ENCODE measurements at places on chromosomes 4 and X.
A peak's percentile ranks its signal among the peaks of the same experiment; 100 is the strongest.

GRCh38 chr4:124806403-124806802, 93.9 kb upstream of the ANKRD50 start:
- peak; percentile 29 for DNase-seq

GRCh38 chr4:30727409-30727808, 7.2 kb downstream of the PCDH7 start:
- no peak for DNase-seq

DNA sequence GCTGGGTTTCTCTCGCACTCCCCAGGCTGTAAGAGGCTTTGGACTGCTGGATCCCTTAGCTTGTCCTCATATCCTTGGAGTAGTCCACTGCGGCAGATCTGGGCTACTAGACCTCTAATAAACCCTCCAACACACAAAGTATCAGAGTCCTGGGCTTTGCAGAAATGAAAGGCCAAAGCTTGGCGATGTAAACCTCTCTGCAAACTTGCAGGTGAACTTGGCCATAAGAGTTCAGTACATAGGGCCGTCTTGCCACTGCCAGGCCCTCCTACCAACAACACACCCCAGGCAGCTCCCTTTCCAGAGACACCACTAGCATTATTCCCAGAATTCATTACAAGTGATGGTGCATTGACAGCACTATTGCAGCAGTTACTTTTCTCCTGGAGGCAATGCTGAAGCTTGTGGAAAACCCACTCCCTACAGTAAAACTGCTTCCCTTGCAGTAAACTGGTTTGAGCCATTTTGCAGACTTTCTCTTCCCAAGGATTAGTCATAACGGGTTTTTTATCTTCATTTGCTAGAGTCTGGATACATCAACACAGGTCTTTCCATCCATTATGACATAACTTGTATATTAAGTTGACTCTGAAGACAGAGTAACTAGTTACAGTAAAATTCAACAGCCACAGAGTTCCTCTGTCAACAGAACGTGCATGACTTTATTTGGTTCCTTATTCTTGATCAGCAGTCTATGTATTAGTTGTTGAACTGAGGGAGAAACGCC, 2.4 kb downstream of the ANKRD50 start:
- DNase-seq, result no peak

- DNase-seq, result no peak
Measured at GRCh38 chr4:139942241-139942640, 211.7 kb downstream of the MAML3 start.

GRCh38 chrX:16601885-16602284, 48.1 kb upstream of the S100G start:
- no peak for DNase-seq

DNA sequence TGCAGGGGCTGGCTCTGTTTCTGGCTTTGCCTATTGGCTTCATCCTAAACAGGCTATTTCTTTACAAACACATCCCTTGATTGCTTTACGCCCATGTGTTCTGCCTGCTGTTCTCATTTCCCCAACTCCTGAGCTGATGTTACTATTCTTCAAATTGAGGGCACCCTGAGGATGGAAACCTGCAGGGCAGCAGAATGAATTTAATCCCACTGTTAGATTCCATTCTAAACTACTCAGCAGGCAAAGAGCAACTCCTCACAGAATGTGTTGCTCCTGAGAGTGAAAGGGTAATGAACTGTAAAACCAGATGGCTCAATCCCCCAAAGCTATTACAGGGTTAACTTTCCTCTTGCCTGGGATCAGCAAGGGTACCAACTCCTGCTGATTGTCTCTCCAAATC, 75.7 kb downstream of the ANKRD50 start:
- DNase-seq, result no peak

- no peak for DNase-seq
Measured at GRCh38 chr4:143763587-143763986, 63.1 kb upstream of the FREM3 start.

DNA sequence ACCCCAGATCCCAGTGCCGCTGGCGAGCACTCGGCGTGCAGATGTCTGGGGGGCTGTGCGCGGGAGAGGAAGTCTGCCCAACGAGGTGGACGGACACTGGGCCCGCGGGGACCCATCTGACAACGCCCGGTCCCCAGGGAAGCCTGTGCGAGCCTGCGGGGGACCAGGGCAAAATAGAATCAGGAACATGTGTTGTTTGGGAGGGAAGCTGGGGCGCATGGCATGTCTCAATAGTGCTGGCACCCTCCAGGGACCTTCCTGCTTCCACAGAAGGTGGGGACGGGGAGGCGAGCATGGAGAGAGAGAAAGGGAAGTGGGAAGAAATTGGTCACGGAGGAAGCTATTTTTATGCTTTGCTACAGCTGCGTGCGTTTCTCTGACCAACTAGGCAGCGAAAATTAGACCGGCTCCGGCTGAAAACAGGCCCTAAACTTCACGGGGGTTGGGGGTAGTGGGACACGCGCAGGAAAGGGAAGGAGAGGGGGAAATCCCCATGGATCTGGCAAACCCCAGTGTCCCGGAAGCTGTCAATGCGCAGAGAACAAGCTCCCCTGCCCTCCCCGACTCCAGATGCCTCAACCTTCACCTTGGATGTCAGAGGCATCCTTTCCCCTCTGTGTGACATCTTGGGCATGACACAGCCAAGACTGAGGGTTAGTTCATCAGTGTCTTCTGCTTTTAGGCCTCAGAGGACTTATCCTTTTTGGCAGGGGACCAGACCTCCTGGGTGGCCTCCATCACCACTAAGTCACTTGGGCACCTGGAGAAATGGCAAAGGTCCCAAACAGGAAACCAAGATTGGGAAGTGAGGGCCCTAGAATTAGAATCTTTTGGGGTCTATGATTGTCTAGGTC, 169.8 kb upstream of the BCOR start:
- no peak for DNase-seq

DNA sequence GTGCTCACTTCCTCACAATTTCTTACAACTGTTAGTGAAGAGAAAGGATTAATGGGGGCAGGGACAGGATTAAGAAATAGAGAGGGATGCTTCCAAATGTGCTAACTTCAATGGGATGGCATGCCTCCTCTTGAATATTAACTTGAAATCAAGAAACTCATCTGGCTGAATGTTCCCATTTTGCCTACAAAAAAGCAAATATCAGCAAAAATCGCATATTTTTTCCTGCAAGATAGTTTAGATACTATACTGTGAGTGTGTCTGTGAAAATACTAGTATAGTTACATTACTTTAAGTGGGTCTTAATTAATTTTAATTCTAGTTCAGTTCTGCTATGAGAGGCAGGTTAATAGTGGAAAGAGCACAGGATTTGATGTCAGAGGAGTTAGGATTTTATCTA, 4.9 kb downstream of the PAICS start:
- DNase-seq, result no peak

- DNase-seq, result no peak
Measured at GRCh38 chrX:12819222-12819621, 28.0 kb downstream of the PRPS2 start.

GRCh38 chrX:16113978-16114565, 9.3 kb upstream of the GRPR start:
- DNase-seq, result no peak

DNA sequence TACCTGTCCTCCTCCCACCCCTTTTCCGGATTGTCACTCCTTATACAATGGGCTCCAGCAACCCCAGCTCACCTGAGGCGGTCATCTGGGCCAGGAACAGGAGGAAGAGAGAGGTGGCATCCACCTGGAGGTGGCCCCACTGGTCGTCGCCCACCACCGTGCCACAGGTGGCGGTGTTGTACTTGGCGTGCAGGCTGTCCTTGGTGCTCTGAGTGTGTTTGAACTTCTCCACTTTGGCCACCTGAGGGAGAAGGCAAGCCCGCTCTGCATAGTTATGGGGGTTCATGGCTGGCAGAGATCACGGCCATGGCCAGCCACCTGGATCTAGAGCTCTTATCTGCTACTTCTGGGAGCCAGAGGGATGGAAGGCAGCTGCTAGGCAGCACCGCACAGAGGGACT, 32.9 kb downstream of the PHKA2 start:
- no peak for DNase-seq

- no peak for DNase-seq
Measured at GRCh38 chrX:132046533-132046932, 23.4 kb downstream of the STK26 start.

DNA sequence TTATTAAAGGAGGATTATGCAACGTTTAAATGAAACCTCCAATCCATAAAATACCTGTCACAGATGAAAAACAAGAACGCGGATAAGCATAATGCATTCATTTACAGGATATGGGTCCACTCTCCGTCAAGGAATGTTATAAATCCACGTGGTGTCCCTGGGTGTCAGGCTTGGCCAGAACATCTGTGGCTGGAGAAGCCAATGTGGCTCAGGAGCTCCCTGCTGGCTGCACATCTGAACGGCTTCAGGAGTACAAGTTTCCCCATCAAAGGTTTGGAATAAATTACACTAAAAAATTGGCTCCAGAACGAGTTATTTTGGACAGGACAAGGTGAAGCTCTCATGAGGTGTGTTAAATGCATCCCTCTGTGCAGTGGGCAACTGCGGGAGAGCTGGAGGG, 87.8 kb upstream of the LEF1 start:
- DNase-seq, result no peak

DNA sequence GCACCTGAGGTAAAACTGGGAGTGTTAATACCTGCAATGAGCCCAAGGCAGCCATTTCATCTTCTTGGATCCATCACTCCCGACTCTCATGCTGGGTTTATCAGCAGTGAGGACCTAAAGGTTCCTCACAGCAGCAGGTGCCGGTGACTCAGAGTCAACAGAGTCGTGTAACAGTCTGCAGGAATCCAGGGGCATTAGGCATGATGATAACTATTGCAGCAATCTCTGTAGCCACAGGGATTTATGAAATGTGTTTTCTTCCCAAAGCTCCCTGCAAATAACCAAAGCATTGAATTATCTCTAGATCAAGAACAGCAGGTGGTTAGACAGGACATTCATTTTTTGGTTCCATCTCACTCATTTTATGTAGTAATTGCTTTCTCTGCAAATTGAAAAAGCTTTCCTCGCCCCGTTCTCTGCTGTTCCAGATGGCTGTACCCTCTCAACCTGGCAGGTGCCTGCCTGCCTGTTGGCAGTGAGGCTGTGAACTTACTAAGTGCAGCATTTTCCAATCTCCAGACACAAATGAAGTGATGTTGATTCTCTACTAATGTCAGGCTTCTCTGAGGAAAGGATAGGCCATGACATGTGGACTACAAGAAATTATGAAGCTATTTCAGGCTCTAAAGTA, 48.1 kb upstream of the TSPAN7 start:
- no peak for DNase-seq

- DNase-seq, result no peak
Measured at GRCh38 chr4:78313754-78314120, 237.8 kb upstream of the ANXA3 start.

DNA sequence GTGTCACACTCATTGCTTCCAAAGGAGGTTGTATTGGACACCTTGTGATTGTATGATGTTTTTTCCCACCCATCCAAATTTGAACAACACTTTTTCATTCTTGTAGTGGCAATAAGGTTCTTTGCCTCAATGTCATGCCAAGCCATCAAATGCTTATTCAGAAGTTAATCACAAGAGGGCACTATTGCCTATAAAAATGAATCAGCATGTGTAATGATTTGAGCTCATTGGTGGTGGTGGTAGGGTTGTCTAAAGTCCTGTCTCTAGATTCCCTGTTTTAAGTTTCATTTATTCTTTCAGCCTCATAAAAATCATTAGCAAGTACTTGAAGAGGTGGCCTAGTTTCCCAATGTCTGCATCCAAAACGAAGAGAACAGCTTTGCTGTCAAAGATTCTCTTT, 37.0 kb downstream of the IRS4 start:
- DNase-seq, result peak; percentile 48

GRCh38 chrX:123817288-123817894, 42.5 kb upstream of the XIAP start:
- no peak for DNase-seq

DNA sequence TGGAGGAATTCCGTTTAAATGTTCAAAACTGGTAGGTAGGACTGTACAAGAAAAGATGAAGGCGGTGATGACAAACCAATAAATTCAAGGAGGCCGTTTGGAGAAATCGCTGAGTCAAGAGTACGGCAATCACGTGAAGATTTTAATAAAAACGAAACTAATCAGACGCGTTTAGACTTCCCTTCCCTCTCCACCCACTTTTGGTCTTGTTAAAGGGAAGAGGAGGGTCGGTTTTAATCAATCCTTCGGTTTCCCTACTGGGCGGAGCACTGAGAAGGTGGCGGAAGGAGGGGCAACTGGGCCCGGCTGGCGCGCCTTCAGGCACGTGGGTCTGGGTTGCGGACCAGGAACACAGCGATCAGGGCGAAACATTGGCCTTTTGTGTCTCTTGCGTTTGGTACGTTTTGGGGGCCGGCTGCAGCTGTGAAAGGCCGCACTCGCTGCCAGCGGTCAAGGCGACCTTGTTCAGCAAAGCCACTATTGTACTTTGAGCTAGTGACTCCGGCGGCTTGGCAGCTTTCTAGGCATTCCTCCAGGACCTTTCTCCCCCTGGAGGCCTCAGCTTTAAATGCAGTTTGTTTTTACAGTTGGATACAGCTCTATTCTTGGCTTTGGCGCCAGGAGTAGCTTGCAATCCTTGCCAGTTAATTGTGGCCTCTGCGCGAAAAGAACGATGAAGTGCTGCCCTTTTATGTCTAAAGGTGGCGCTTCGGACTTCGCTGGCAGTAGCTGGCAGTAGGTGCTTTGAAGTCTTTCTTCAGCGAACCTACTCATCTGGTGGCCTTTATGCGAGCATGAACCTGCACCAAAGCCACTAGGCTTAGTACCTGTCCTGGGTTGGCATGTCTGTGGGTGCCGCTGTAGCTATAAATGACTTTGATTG, 16.8 kb upstream of the LAMP2 start:
- peak; percentile 74 for DNase-seq

DNA sequence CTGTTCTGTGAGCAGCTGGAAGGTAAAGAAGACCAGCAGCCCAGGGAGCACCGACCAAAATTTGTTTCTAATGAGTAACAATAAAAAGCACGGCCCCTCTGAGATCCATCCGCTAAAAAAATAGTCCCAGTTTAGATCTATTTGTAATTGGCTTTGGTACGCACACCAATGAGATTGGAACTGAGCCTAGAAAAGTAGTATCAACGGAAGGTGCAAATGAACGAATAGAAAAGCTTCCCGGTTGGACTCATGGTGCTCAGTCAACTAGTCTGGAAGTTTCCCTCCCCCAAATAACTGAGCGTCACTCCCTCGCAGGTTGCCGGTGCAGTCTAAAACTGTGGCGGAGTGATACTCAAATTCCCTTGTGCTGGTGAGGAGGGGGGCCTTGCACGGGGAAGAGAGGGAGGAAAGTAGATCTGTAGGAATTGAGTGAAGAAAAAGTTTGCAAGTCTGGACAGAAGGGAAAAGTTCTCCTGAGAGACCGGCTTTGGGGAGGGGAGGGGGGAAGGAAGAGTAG, at the start of gene COL4A5:
Gene COL4A5, plus strand, starts transcription at position 413 of the 517 bp plus-strand sequence. CDS start 288 bp downstream, outside the sequence.
- peak; percentile 84 for DNase-seq

All from fibroblast of skin of back (primary cell).